ENCODE measurements at places on chromosomes 7 and 10.

GRCh38 chr7:54560723-54561122 lies 18.5 kb downstream of the VSTM2A start:
- no peak overlapping the region for H3K4me3 ChIP-seq
- DNase-seq = no peak
- no peak overlapping the region for H3K27ac ChIP-seq

DNA sequence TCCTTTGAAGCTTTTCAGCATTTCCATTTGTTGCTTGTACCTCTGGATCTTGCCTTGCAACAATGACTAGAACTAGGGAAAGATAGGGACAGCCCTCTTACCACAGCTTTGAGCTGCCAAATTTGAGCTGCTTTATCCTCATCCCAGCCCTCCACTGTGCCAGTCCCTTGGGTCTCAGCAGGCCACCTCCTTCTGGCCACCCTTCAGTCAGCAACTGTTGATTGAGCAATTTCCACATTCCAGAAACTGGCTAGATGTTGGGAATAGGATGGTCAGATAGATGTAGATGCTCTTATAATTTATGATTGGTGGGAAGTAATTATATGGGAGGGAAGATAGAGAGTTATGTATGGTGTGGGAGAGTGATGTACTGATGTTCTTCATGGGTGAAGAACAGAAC lies 100.1 kb downstream of the ST7 start:
- H3K27ac ChIP-seq = no peak overlapping the region
- H3K27me3 ChIP-seq = peaks cover 17% of the 10 kb centered on the region
- H3K36me3 ChIP-seq = no peaks in the 10 kb centered on the region
- H3K4me3 ChIP-seq = no peak overlapping the region

GRCh38 chr7:37281368-37282092 lies 167.1 kb downstream of the ELMO1 start:
- no peak overlapping the region for H3K4me3 ChIP-seq
- H3K36me3 ChIP-seq = peaks cover 19% of the 10 kb centered on the region
- no peak overlapping the region for H3K27ac ChIP-seq

DNA sequence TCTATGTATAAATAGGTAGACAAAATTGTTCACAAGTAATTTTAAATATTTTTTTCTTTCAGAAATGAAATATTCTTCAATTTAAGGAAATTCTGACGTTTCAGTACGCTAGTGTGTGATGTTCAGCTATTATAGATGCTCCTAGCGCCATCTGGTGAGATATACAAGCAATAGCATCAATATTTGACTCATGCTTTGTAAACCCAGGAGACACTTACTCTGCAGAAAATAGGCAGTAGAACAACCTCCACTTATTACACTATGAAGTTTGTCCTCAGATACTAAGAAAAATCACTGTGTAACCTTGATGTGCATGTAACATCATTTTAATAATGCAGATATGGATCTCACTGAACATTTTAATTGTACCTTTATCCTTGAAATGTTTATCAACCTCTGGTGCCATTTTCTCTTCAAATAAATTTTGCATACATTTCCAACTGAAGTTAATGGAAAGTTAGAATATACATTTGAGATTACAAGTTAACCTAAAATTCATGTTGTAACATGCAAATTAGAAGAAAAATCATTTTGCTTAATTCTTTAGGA lies 151.5 kb upstream of the FAM3C start:
- peaks cover 16% of the 10 kb centered on the region for H3K36me3 ChIP-seq
- H3K27ac ChIP-seq = peak overlapping the region; percentile 2
- no peak overlapping the region for H3K4me3 ChIP-seq

- H3K27ac ChIP-seq = no peak overlapping the region
- no peak for DNase-seq
- H3K27me3 ChIP-seq = peaks cover 42% of the 10 kb centered on the region
These were observed 752 bp downstream of the THSD7A start for GRCh38 chr7:11831156-11831735.

DNA sequence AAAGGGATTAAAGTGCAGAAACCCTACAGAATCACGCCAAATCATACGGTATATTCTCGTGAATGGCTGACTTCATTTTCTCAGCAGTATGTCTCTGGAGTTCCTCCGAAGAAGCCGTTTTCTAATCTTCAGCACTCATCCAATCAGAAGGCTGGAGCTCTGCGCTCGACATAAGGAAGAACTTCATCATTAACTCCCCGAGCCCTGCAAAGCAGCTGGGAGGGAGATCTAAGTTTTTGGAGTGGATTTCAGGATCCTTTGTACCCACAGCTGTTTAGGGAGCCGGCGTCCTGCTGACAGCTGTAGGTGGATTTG lies 40.7 kb upstream of the SDK1 start:
- no peaks in the 10 kb centered on the region for H3K36me3 ChIP-seq
- no peak for DNase-seq
- H3K4me1 ChIP-seq = no peaks in the 10 kb centered on the region
- H3K4me3 ChIP-seq = peak overlapping the region; percentile 58
- H3K27ac ChIP-seq = no peak overlapping the region

- no peak overlapping the region for H3K4me3 ChIP-seq
- no peaks in the 10 kb centered on the region for H3K27me3 ChIP-seq
- no peaks in the 10 kb centered on the region for H3K36me3 ChIP-seq
- no peak for DNase-seq
- no peak overlapping the region for H3K27ac ChIP-seq
These were observed 332.1 kb upstream of the CELF2 start for GRCh38 chr10:10685566-10685965.

GRCh38 chr7:65731562-65732035 lies 141.3 kb upstream of the VKORC1L1 start:
- H3K36me3 ChIP-seq = no peaks in the 10 kb centered on the region
- H3K4me3 ChIP-seq = peak overlapping the region; percentile 70
- no peaks in the 10 kb centered on the region for H3K27me3 ChIP-seq
- H3K4me1 ChIP-seq = peaks cover 3% of the 10 kb centered on the region
- DNase-seq = peak; percentile 70
- no peak overlapping the region for H3K27ac ChIP-seq

- H3K36me3 ChIP-seq = peaks cover 4% of the 10 kb centered on the region
- no peak for DNase-seq
- H3K27ac ChIP-seq = no peak overlapping the region
These were observed 45.7 kb downstream of the COPG2 start for GRCh38 chr7:130622866-130623265.

GRCh38 chr10:95389176-95389575 lies 98.4 kb upstream of the PDLIM1 start:
- H3K27ac ChIP-seq = no peak overlapping the region
- no peak for DNase-seq
- H3K27me3 ChIP-seq = peaks cover 21% of the 10 kb centered on the region

DNA sequence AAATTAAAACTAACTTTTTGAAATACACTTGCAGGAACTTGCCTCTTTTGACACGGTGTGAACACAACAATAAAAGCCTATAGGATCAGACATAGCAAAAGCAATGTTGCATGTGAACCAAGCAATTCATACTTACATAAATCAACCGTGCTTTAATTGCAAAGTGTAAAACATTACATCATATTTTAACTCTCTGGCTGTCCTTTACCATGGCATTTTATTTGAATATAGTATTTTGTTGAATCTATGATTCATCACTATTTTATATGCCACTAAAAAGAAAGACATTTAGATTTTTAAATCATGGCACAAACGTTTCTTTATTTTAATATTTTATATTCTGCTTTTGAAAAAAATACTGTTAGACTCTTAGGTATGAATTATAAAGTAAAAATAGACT lies 757.0 kb upstream of the KCND2 start:
- no peak for DNase-seq
- H3K27ac ChIP-seq = no peak overlapping the region
- H3K4me3 ChIP-seq = no peak overlapping the region

GRCh38 chr7:54877683-54878082 lies 118.7 kb upstream of the SEC61G start:
- no peak for DNase-seq
- no peaks in the 10 kb centered on the region for H3K27me3 ChIP-seq
- no peaks in the 10 kb centered on the region for H3K4me1 ChIP-seq
- H3K27ac ChIP-seq = no peak overlapping the region
- H3K4me3 ChIP-seq = no peak overlapping the region
- no peaks in the 10 kb centered on the region for H3K36me3 ChIP-seq

GRCh38 chr7:132240821-132241422 lies 335.3 kb downstream of the PLXNA4 start:
- H3K4me1 ChIP-seq = no peaks in the 10 kb centered on the region
- H3K36me3 ChIP-seq = no peaks in the 10 kb centered on the region
- H3K4me3 ChIP-seq = no peak overlapping the region
- no peak overlapping the region for H3K27ac ChIP-seq
- H3K27me3 ChIP-seq = no peaks in the 10 kb centered on the region
- DNase-seq = no peak

DNA sequence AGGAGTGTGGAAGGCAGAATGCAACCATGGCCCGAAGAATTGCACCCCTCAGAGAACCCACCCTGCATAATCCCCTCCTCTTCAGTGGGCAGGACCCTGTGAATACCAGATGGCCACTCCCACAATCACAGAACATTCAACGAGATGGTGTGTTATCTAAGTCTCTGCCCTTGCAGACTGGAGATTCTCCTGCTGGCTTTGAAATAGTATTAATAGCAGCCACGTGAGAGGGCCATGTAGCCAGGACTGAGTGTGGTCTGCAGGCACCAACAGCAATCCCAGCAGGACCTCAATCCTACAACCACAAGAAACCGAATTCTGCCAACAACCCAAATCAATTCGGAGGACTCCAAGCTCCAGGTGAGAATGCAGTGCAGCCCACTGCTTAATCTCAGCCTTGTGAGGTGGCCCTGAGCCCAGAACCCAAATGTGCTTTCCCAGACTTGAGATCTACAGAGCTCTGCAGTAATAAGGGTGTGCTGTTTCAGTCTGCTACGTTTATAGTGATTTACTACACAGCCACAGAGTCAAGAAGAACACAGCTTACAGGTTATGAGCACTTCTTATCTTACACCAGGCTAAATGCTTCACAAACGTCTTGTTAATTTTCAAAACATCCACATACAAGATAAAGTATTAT lies 72.1 kb downstream of the VOPP1 start:
- H3K27me3 ChIP-seq = no peaks in the 10 kb centered on the region
- peaks cover 47% of the 10 kb centered on the region for H3K36me3 ChIP-seq

DNA sequence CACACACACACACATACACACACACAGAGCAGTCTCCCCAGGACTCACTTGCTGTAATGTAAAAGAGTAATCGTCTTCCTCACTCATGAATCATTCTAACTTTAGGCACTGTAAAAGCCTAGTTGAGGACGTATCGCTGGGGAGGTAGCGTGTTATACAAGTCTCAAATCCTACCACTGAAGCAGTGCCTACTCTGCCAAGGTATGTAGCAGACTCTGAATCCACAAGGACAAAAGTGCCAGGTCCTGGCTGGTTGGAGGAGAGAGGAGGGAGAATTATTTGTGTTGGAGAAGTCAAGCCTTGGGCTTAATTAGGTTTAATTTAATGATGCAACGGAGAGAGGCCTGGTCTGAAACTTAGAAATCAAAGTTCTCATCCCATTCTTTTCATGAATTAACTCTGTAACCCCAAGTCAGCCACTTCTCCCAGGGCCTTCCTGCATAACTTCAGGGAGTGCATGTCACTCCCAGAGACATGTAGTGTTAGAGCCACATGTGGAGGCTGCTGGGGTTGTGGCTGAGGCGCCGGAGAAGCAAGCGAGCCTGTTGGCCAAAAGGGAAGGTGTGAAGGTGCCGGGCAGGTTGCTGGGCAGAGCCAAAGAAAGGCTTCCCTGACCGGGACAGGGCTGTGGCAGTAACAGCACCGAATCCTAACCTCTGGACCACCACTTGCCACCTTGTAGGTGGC lies 36.7 kb downstream of the NKX2-3 start:
- no peaks in the 10 kb centered on the region for H3K4me1 ChIP-seq
- H3K4me3 ChIP-seq = no peak overlapping the region
- H3K36me3 ChIP-seq = no peaks in the 10 kb centered on the region
- H3K27me3 ChIP-seq = peaks cover 16% of the 10 kb centered on the region

- H3K36me3 ChIP-seq = no peaks in the 10 kb centered on the region
- no peak for DNase-seq
- no peak overlapping the region for H3K4me3 ChIP-seq
- H3K27me3 ChIP-seq = peaks cover 12% of the 10 kb centered on the region
- no peak overlapping the region for H3K27ac ChIP-seq
These were observed 18.3 kb upstream of the EFCAB10 start for GRCh38 chr7:105599551-105599950.

- H3K4me3 ChIP-seq = no peak overlapping the region
- H3K36me3 ChIP-seq = peaks cover 14% of the 10 kb centered on the region
- H3K4me1 ChIP-seq = peaks cover under 1% of the 10 kb centered on the region
- H3K27me3 ChIP-seq = no peaks in the 10 kb centered on the region
- no peak for DNase-seq
- no peak overlapping the region for H3K27ac ChIP-seq
These were observed 87.2 kb downstream of the NRF1 start for GRCh38 chr7:129698516-129699418.

DNA sequence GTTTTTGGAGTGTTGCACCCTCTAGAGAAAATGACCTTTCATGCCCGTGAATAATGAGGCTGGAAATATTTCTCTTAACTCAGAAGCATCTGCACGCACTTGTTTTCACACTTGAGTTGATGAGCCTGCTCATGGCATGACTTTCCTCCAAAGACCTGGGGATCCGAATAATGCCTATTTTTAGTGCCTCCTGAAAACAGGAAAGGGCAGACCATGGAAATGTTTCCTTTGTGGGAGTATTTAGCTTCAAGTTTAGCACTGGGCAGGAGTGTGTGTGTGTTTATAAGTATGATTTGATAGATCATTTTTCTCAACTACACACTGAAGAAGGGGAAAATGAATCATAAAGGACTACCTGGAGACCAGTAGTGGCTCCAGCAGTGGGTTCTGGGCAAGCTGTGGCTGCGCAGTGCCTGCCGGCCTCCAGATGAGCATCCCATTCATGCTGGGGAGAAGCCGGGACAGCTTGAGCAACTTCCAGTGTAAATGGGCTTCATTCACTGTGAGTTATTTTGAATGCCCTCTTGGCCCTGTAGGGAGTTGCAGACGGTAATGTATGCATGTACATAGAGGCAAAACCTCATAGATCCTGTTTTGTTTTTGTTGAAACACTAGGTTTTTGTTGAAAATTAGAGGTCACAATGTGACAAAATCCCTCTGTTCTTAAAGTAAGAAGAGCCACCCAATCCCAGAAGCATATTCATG lies 117.8 kb upstream of the INSYN2A start:
- H3K4me1 ChIP-seq = no peaks in the 10 kb centered on the region
- H3K27ac ChIP-seq = no peak overlapping the region
- no peak overlapping the region for H3K4me3 ChIP-seq
- no peak for DNase-seq

GRCh38 chr10:106147021-106147420 lies 1017.5 kb downstream of the SORCS1 start:
- no peak for DNase-seq
- no peak overlapping the region for H3K4me3 ChIP-seq
- no peak overlapping the region for H3K27ac ChIP-seq
- H3K4me1 ChIP-seq = no peaks in the 10 kb centered on the region
